ENCODE measurements at places on chromosomes 5 and 9. TPM values are rescaled to one million over a fixed set of nuclear protein-coding genes. Genes with fewer than 3 reads are reported as not detected.

- DNase-seq, result no peak
These were observed 194.4 kb upstream of the TBC1D2 start for GRCh38 chr9:98449871-98450270.

The COL27A1 gene
- 0.27 TPM for total RNA-seq

- no peak for DNase-seq
These were observed 49.7 kb downstream of the YIPF5 start for GRCh38 chr5:144120661-144121180.

DNA sequence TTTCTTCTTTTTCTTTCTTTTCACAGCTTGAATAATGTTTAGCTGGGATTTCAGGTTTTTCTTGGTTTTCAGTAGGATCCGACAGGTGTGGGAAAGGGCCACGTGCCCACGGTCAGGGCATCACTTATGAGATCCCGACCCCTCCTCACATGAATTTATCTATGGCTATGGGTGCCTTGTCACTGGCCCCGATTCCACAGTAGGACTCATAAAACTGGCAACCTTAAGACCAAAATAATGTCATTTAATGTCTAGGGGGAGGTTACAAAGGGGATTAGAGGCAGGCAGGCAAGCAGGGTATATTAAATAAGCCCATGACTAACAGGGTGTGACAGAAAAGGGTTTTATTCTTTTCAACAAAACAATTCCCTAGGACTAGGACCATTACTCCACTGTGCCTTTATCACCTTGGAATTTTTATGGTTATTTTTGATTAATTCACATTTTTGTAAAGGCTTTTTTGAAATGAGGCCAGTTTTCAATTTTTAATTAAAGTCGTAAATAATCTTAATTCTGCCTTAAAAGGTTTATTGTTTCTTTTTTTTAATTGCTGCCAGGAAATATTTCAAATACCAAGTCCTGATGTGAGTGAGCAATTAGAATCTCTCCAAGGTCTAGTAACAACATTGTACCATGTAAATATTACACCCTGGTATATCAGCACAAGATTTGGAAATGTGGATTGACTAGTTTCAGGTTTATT lies 370.4 kb downstream of the GLIS3 start:
- no peak for DNase-seq

GRCh38 chr5:146447734-146448380 lies 724 bp downstream of the TCERG1 start:
- DNase-seq, result no peak

DNA sequence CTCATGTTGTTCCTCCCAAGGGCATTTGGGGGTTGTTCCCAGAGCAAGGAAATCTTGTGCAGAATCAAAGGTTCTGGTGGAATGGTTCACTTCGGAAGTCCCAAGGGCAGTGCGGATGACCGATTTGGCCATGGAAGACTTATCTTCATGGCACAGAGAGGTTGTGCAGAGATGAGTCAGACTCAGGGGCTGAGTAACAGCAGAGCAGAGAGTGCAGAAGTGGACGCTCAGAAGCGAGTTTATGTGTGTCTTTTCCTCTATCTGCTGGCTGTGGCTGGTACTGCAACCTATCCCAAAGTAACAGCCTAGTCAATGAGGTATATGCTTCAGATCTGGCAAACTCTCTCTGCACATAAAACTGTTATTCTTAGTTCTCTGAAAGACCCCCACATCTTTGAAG lies 118.1 kb downstream of the DPYSL3 start:
- no peak for DNase-seq

- DNase-seq, result no peak
These were observed 316.1 kb downstream of the CDK5RAP2 start for GRCh38 chr9:120263836-120264235.

DNA sequence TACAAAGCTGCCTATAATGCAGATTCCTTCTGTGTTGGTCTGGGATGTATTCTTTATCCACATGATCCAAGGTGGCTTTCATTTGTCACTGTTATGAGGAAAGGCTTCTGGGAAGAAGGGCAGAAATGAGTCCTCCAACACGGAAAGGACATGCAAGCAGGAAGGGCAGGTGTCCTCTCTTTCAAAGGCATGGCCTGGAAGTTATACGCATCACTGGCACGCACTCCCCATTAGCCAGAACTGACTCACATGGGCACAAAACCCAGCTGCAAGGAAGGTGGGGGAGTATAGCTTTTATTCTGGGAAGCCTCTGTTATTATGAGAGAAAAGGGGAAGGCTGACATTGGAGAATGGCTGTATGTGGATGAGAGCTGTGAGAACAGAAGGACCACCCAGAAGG lies 141.3 kb upstream of the ZNF618 start:
- DNase-seq, result no peak

GRCh38 chr5:171845040-171845630 lies 59.5 kb downstream of the SMIM23 start:
- DNase-seq, result no peak

- DNase-seq, result no peak
These were observed 4.7 kb upstream of the PTGR1 start for GRCh38 chr9:111604054-111604615.

The SNCAIP gene
- total RNA-seq, result not detected

The SLC25A2 gene
- total RNA-seq, result 3.6 TPM

GRCh38 chr9:4967523-4967922 lies 17.5 kb upstream of the JAK2 start:
- DNase-seq, result no peak

The FRMD3 gene
- total RNA-seq, result 0.49 TPM

The HAPLN1 gene
- not detected for total RNA-seq

- no peak for DNase-seq
These were observed 62.5 kb downstream of the GIN1 start for GRCh38 chr5:103057208-103058130.

DNA sequence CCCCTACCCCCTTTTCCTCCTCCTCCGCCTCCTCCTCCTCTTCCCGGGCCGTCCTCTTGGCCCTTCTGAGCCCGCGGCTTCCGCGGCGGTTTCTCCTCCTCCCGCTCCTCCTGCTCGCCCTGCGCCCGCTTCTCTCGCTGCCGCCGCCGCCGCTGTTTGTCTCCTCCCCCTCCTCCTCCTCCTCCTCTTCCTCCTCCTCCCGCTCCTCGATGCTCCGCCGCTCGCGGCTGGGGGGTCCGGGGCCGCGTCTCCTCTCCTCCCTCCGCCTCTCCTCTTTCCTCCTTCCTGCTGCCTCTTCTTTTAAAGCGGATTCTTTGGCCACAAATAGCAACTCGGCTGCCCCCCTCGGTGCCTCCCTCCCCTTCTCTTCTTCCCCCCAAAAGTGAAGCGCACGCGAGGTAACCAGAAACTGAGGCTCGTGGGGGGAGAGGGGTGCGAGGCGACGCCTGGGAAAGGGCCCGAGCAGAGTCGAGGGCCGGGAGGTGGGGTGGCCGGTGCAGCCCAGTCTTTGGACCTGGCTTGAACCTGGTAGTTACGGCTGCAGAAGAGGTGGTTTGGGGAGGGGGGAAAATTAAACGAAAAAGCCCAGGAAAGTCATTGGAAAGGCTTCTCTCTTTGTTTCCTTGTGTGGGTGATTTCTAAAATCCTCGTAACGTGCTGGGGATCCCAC lies 1058.5 kb upstream of the DMAC1 start:
- DNase-seq, result peak; percentile 7

DNA sequence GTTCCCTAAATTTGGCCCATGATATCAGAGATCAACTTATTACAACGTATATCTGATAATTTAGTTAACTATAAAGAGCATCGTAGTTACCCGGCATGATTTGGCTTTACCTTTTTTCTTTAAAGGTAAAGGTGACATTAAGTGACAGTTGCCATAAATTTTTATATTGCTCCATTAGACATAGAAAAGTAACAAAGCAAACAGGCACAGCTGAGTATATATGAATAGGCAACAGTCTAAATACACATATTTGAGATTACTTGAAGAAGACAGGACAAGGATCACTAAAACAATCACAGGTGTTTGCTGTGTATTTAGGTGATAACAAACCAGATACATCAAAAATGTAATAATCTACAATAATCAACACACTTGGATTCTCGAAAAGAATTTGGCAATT lies 34.8 kb downstream of the RFX3 start:
- DNase-seq, result no peak

DNA sequence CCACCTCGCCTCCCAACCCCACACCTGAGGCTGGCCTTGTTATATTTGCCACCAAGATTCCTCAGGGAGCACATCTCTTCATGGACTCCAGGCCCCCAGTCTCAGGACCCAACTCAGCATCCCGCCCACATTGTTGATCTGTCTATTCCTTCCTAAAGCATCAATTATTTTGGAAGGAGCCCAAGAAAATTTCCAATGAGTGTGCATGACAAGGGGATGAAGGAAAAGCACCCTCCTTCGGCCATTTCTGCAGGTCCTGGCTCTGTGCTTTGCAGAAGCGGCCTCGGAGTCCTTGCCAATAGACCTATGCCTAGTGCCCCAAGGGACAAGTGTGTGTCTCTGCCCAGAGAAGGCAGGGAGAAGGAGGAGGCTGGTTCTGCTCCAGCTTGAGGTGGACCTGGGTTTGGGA lies 273.2 kb downstream of the GADD45G start:
- no peak for DNase-seq

DNA sequence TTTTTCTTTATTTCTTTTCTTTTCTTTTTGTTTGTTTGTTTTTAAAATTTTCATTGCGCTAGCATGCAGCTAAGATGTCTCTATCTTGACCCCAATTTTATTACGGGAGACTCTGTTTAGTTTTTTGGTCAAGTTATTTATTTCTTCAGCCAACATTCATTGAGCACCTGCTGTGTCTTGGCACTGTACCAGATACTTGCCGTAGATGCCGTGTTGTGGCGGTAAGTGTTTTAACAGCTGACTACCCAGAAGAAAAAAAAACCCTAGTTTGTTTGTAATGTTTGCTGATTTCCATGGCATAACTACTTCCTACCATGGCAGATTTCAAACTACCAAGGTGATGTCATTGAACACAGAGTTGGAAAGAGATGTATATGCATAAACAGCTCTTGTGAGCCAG lies 65.0 kb downstream of the UGCG start:
- DNase-seq, result peak; percentile 29

The TMEM252 gene
- total RNA-seq, result not detected

DNA sequence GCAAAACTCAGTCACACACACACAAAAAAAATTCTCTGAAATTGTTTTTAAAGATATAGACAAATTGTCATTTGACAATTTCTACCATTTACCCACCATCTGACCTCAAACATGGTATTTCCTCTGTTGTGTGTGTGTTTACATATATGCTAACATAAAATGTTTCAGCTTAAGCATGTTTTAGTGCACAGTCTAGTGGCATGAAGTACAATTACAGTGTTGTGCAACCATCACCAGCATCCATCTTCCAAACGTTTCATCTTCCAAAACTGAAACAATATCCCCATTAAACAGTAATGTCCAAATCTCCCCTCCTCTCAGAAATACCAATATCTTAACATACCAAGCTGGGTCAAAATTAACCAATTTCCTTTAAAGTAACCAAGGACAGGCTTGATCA lies 65.2 kb downstream of the MYO10 start:
- no peak for DNase-seq

- DNase-seq, result no peak
These were observed 207.1 kb downstream of the ICE1 start for GRCh38 chr5:5629607-5629978.

All from B cell (primary cell).